ENCODE measurements at places on chromosomes 1 and 21.

- no peak for DNase-seq
These were observed 54.5 kb downstream of the PCNX2 start for GRCh38 chr1:233240829-233241682.

GRCh38 chr21:37742532-37742931 lies 173.7 kb downstream of the KCNJ6 start:
- no peak for DNase-seq

GRCh38 chr1:202134645-202135172 lies 9.8 kb downstream of the ARL8A start:
- DNase-seq = no peak

DNA sequence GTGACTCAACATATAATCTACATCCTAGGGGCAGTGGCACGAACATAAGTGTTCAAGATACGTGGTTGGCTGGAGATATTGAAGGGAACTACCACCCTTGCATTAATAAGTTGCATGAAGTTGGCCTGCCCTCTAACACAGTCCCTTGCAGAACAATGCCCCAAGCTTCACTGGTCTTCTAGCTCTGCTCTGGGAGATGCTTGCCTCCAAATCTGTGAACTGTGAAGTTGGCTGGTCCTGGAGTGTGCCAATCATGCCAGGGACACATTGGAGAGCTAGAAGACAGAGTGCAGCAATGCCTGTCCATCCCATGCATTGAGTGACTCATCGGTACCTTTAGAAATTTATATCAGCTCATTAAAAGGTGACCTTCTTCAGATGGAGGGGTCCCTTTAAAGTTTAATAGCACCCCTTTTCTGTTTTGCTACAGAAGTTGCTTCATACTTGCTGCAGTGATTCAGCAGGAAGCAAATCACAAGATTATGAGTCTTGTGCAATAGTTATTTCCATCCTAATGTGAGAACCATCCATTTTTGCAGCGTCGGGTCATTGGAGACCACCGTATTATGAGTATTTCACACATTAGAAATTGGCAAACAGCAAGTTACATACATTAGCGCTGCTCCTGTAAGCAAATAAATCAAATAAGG lies 55.2 kb upstream of the KAZN start:
- DNase-seq = no peak

DNA sequence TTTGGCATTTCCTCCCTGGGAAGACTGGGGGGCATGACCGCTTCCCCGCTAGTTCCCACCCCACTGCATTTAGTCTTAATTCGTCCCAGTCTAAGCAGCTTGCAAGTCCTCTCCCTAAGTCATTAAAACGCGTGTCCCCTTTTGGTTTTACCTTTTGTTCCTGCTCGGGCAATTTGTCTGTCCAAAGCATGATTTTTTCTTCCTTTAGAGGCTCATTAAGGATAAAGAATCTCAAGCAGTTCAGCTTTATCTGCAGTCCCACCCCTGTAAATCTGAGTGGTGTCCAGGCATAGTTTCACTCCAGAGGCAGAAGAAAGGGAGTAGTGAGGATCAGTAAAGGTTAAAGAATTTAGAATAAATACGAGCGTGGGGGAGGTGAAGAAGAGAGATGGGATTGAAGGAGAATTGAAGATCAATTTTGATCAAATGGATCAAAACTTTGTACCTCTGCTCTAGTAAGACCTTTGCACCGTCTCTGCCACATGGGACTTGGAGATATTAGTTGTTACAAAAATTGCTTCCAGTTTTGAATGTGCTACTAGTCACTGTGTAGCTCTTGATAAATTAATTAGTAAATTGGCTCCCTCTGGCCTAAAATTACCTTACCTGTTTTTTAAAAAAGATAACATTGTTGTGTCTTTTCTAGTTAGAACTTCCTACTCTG lies 989 bp upstream of the ETV3 start:
- no peak for DNase-seq

- DNase-seq = no peak
These were observed 13.5 kb downstream of the SHISA4 start for GRCh38 chr1:201902198-201902597.

DNA sequence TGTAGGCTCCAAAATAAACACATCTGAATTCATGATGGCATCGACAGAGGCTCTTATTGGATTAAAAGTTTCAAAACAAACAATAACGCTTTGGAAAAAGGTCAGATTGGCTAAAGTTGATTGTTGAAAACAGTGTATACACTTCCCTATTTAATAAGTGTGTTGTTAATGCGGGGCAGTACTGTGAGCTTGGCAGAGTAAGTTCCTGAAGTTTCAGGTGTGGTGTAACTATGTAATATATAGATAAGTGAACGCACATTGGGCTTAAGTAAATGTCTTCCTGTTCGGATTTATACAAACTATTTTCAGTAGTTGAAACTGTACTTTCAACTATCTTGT lies 810 bp downstream of the ZBTB37 start:
- DNase-seq = no peak

DNA sequence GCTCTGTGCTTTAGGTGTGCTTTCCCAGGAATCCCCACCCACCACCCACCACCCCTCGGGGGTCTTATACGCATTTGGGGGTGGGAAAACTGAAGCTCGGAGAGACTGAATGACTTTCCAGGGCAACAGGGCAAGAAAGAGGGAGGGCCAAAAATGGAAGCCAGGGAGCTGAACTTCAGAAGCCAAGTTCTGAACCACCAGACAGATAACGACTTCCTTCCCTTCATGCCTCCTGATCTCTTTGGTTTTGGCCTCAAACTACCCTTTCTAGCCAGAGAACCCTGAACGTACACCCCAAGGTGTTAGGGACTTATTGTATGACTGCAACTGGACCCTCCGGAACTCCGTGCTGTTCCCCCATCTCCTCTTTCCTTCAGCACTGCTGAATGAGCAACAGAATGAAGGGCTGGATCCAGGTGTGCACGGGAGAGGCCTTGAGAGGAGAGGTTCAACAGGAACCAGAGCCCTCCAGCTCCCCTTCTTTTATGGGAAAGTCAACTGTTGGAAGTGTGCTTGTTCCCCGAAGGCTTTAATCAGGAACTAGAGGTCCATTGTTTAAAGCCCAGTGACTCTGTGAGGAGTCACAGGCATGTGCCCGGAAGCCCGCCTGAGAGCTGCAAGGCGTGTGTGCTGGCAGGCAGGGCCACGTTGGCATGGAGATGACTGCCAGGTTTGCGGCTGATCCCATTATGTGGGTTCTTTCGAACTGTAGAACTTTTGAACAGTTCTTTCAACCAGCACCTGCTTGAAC lies 3.1 kb downstream of the BACE2 start:
- no peak for DNase-seq

DNA sequence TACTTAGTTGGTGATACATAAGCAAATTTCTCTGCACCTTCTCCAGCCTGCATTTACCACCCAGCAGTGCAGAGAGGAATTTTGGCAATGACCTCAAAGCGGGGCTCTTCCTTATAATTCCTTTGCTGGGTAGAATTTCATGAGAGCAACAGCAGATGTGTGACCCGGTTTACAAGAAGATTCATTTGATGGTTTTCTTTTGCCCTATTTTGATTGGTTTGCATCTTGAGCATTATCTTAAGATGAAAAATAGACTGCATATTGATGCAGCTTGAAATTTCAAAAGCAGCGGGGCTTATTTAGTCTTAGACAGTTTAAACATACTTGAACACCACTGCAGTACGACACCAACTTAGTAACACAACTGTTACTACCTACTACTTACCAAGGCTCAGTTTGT lies 378.9 kb downstream of the TTLL7 start:
- no peak for DNase-seq

GRCh38 chr21:44996096-44996495 lies 56.3 kb downstream of the SLX9 start:
- no peak for DNase-seq

- DNase-seq = no peak
These were observed 12.0 kb upstream of the ADORA3 start for GRCh38 chr1:111515291-111516004.

GRCh38 chr1:72278461-72278860 lies 3.9 kb downstream of the NEGR1 start:
- DNase-seq = no peak

DNA sequence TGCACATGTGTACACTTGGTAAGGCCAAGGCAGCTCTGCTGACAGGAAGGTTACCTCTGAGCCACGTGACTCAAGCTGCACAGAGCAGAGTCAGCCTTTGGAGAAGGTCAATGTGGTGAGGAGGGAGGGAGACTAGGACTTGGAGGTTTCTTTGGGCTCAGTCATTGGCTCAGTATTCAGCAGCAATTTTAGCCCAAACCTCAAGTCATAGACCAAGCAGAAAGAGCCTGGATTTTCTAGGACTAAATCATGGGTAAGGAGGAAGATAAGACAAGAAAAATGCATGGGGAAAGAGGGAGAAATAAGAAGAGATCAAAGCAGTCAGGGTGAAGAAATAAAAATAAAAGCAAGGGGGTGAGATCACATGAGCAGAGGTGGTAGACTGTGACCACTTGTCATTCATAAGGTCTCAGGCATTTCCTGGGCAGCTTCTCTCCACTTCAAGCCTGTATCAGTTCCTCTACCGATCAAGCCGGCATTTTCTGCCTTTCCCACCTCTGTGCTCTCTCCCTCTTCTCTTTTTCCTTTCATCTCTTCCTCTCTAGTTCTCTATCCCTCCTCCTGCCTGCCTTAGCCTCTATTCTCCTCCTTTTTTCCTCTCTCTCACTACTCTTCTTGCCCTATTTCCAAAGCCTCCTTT lies 51.7 kb upstream of the DUSP10 start:
- no peak for DNase-seq

DNA sequence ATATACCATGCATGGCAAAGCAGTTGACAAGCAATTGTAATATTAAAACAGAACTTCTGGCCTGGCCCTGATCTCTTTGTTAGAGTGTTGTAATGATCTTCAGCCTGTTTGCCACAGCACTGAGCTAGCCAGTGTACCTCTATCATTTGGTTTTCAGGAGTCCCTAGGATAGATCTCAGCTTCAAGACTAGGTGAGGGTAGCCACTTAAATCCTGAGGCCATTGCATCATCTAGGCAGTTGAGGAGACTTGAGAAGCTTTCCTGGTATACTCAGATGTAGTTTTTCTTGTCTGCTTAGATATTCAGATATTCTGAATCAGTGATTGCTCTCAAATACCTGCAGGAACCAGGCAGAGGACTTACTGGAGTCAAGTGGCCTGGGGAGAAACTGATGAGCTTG lies 14.7 kb downstream of the S1PR1 start:
- DNase-seq = no peak

DNA sequence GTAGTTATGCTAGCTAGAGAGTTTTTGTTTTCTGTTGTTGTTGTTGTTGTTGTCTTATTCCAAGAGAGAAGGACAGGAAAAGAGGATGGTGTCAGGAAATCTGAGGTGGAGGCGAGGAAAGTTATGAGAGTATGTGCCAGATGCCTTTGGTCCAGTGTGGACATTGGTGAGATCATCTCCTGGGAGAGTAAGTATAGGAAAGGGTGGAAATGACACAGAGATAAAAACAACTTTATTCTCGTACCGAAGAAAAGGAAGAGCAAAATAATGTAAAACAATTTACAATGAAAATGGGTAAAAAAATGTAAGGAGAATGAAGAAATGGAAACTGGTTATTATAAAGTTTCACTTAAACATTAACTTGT lies 97.4 kb upstream of the ADGRL2 start:
- DNase-seq = no peak

GRCh38 chr1:88647749-88648415 lies 36.2 kb upstream of the PKN2 start:
- DNase-seq = no peak

- no peak for DNase-seq
These were observed 687.0 kb upstream of the ADGRL2 start for GRCh38 chr1:81113688-81114087.

DNA sequence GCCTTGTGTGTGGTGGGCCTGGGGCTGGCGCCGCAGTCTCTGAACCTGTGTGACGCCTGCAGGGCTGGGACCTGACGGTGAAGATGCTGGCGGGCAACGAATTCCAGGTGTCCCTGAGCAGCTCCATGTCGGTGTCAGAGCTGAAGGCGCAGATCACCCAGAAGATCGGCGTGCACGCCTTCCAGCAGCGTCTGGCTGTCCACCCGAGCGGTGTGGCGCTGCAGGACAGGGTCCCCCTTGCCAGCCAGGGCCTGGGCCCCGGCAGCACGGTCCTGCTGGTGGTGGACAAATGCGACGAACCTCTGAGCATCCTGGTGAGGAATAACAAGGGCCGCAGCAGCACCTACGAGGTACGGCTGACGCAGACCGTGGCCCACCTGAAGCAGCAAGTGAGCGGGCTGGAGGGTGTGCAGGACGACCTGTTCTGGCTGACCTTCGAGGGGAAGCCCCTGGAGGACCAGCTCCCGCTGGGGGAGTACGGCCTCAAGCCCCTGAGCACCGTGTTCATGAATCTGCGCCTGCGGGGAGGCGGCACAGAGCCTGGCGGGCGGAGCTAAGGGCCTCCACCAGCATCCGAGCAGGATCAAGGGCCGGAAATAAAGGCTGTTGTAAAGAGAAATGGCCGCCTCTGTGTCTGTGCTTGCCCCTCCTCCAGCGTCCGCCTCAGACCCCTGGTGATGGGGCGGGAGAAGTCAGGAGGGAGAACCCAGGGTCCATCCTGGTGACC lies 788 bp downstream of the ISG15 start:
- no peak for DNase-seq

GRCh38 chr1:107883562-107883961 lies 81.4 kb downstream of the VAV3 start:
- DNase-seq = no peak

DNA sequence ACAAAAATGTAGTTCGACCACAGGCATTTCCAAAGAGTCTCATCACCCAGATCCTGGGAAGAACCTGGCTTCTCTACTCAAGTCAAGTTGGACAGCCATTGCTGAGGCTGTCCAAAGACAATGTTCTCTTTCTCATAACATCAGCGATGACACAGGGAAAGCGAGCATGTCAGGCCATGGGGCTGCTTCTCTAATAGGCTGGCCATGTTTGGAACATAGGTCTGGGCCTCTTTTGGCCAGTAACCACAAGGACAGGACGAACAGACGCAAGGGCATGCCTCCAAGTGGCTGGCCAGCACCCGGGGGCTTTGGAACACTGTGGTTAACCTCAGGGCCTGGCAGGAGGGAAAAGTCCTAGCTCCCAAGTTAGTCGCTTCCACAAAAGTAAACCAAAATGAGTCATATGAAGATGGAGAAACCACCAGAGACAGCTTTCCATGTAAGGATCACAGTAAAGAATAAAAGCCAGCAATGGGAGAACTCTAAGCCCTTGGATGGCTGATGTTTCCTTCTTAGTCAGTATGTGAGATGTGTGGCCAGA lies 80.6 kb upstream of the SLC44A3 start:
- no peak for DNase-seq

GRCh38 chr1:242718967-242719366 lies 194.5 kb upstream of the PLD5 start:
- no peak for DNase-seq

DNA sequence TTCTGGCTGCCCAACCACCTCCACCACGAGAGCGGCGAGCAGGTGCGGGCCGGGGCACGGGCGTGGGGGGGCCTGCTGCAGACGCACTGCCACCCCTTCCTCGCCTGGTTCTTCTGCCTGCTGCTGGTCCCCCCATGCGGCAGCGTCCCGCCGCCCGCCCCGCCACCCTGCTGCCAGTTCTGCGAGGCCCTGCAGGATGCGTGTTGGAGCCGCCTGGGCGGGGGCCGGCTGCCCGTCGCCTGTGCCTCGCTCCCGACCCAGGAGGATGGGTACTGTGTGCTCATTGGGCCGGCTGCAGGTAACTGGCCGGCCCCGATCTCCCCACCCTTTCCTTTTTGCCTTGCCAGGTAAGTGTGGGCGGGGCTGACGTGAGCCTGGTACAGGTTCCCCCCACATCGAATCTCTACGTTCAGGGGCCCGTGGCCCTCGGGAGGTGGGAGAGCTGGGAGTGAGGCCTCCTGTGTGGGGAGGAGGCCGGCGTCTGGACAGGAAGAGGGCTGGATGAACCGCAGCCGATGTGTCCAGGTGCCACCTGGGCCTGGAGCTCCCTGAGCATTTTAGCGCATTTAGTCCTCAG lies 51.7 kb downstream of the COL18A1 start:
- no peak for DNase-seq

Data from activated T-cell treated with anti-CD3 and anti-CD28 coated beads for 24 hours (primary cell).